ENCODE measurements at places on chromosomes 13 and 19.

GRCh38 chr13:39859898-39860297 lies 204.4 kb downstream of the COG6 start:
- DNase-seq, result no peak

DNA sequence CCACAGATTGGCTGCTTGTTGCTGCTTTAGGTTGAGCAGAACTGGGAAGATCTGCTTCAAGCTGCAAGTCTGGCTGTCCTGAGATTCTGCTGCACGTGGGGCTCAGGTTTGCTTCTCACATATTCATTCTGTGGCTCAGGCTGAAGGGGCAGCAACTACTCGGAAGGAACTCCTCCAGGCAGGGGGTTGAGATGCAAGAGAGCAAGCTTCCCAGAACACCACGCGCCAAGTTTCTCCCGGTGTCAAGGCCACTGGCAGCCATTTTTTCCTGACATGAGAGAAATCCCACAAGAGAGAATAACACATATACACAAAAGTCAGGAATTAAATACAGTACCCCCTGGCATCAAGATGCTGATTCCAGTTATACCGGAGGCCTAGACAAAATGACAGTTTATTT lies 887.6 kb upstream of the SLC10A2 start:
- DNase-seq, result no peak

DNA sequence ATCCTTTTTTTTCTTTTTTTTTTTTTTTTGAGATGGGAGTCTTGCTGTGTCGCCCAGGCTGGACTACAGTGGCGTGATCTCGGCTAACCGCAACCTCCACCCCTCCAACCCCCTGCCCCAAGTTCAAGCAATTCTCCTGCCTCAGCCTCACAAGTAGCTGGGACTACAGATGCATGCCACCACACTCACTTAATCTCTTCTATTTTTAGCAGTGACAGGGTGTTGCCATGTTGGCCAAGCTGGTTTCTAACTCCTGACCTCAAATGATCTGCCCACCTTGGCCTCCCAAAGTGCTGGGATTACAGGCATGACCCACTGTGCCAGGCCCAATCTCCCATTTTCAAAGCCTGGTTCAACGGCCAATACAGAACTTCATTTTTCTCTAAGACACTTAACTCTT lies 9.1 kb downstream of the FOXO1 start:
- no peak for DNase-seq

GRCh38 chr19:5586300-5587070 lies 18.7 kb upstream of the TINCR start:
- no peak for DNase-seq

DNA sequence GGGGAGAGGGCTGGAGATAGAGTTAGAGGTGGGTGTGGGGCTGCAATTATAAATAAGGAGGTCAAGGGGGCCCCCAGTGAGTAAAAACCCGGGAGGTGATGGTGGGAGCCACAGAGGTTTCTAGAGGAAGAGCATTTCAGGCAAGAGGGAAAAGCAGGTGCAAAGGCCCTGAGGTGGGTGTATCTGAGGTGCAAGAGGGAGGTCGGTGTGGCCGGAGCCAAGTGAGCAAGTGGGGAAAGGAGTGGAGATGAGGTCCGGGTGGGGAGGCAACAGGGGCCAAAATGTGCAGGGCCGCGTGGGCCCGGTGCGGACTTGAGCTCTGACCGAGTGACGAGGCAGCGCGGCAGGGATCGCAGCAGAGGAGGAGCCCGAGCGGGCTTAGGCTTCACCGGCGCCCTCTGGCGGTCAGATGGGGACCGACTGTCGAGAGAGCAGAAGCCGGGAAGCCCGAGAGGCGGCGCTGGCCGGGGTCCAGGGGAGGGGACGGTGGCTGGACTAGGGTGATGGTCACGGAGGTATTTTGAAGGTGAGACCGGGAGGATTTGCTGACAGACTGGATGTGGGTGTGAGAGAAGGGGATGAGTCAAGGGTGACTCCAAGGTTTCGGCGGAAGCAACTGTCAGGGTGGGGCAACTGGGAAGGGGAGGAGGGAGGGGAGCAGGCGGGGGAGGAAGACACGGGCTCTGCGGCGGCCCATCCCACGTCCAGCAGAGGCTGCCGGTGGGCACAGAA lies 17.7 kb upstream of the SPACA4 start:
- DNase-seq, result peak; percentile 56

DNA sequence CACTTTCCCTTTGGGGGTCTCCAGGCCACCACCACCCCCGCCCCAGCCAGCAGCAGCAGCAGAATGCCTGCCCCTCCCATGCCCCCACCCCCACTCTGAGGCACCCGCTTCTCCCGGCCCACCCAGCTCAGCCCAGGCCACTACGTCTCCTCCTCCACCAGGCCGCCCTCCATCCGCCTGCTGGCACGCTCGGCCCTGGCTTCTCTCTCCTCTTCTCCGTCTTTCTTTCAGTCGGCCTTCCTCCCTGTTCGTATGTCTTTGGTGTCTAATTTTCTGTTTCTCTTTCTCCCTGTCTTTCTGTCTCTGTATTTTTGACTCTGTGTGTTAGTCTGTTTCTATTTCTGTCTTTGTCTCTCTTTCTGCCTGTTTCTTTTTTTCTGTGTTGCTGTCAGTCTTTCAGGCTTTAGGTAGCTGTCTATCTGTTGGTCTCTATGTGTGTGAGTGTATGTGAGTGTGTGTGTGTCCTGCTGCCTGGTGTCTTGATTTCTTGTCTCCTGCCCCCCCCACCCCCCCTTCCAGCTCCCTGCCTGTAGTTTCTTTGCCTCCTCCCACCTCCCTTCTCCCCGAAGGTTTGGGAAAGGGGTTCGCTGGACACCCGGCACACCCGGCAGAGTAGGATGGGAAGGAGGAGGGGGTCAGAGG lies at the start of gene LGI4:
TSS of gene LGI4 (minus strand) at position 459 of the 642 bp plus-strand sequence. CDS start at position 80, 379 bp downstream.
- DNase-seq, result no peak

DNA sequence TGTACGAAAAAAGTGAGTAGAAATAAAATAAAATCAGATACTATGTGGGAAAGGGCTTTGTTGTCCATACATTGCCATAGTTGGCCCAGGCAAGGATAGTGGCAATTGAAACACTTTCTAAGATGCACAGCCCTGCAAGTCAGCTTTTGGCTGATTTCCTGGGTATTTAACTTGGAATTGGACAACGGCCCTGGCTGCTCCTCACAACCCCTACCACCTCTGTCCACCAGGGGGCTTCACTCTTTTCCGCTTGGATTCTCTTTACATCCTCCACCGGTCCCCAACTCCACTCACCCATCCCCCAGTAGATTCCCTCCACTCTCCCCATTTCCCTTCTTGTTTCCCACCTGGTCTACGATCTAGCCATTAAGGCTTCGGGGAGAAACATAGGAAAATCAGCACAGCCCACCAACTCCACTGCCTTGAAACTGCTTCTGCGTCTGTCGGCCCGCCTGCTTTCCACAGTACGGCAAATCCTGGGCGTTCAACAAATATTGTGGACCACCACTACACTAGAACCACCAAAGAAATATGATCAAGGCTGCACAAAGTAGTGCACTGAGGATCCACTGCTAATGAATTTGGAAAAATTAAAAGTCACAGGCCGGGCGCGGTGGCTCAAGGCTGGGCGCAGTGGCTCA lies 48.6 kb upstream of the GTF3A start:
- DNase-seq, result peak; percentile 49

DNA sequence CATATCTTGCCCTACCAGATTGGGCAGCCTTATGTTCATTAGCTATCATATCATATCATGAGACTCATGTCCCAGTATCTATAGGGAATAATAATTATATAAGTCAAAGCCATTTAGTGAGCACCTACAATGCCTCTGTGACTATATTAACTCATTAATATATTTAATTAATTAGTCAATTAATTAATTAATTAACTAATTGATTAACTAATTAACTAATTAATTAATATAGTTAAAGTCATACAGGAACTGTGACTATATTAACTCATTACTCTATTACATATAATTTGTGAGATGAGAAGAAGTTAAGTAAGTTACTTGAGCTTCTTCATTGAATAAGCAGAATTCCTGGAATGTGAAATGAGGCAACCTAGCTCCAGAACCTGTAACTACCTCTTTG lies 588.3 kb upstream of the SLITRK1 start:
- DNase-seq, result no peak

- no peak for DNase-seq
Measured at GRCh38 chr19:13396250-13397080, 109.8 kb downstream of the CACNA1A start.

DNA sequence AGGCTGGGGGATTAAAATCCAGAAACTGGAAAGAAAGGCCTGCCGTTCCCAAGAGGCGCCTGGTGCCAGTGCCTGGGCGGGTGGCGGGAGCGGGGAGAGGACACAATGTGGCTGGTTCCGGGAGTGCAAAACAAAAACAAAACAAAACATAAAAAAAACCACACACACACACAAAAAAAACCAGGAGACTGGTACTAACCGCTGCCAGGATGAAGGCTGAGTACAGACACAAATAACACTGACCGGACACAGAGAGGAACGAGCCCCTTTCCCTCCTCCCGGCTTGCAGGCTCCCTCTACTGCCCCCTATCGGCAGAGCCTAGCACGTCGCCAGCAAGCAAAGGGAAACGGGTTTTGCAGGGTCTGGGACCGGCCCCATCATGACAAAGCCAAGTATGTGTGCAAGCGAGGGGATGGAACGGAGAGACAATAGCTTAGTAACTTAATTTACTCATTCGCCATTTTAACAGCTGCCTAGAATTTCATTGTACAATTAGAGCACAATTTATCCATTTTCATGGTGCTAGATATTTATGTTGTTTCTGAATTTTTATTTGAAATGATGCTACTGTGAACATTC lies 17.9 kb upstream of the ZDHHC20 start:
- DNase-seq, result peak; percentile 86

DNA sequence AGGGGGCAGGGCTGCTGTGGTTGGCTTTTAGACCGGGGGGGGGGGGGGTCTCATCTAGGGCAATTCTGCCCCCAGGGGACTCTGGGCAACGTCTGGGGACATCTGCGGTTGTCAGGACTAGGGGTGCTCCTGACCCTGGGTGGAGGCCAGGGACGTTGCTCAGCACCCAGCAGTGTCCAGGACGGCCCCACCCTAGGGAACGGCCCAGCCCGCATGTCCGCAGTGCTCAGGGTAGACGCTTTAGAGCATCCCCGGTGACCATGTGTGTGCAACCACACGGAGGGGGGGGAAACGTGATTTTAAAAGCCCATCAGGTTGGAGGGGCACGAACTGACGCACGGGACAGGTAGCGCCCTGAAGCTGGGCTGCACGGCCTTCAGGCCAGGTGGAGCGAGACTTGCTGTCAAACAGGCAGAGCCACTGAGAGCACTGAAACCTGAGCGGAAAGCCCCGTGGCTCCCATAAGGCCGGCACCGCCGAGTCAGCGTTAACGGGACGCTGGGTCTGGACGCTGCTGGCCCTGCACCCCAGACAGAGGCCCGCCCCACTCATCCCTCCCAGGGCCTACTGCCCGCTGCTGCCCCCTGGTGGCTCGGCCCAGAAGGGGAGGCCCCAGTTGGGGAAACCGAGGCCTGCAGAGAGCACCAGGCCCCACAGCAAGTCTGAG lies 8.3 kb downstream of the CACTIN start:
- no peak for DNase-seq

DNA sequence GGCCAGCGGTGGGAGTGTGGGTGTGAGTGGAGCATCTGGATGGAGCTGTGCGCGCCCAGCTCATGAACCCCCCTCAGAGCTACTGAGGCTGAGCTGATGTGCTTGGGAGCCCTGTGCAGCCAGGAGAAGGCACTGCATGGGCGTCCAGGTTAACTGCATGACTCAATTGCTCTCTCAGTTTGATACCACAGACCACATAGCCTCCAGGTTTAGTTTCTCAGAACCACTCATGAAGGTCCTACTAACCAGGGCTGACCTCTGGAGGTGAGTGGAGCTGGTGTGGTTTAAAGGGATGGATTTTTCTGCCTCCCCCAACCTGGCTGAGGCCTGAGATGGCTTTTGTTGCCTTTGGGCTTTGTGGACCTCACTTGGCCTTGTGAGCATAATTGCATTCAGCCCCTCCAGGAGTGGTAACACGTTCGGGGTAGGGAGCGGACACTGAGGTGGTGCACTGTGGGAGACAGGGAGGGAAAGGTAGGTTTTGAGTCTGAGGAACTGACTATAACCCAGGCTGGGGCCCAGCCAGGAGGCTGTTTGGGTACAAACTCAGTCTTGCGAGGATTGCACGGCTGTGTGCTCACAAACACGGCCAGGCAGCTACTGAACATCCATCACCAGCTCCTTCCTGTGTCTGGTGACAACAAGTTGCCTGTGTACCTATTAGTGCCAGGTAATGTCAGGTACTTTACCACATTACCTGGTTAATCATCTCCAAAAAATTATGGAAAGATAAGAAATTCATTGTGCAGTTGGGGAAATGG lies 97.5 kb downstream of the RGCC start:
- DNase-seq, result no peak

DNA sequence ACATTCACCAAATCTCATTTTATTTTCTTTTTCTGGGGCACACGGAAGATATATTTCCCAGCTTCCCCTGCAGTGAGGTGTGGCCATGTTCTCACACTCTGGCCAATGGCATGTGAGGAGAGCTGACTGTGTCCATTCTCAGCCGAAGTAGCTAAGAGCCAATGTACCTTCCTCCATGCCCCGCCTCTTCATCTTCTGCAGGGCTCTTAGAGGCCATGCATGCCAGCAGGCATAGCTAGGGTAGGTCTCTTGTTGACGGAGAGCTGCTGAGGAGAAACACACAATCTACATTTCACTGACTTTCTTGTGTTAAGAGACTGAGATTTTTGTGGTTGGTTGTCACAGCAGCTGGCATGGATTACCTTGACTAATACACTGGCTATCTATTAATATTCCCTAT lies 9.8 kb upstream of the MICU2 start:
- no peak for DNase-seq

DNA sequence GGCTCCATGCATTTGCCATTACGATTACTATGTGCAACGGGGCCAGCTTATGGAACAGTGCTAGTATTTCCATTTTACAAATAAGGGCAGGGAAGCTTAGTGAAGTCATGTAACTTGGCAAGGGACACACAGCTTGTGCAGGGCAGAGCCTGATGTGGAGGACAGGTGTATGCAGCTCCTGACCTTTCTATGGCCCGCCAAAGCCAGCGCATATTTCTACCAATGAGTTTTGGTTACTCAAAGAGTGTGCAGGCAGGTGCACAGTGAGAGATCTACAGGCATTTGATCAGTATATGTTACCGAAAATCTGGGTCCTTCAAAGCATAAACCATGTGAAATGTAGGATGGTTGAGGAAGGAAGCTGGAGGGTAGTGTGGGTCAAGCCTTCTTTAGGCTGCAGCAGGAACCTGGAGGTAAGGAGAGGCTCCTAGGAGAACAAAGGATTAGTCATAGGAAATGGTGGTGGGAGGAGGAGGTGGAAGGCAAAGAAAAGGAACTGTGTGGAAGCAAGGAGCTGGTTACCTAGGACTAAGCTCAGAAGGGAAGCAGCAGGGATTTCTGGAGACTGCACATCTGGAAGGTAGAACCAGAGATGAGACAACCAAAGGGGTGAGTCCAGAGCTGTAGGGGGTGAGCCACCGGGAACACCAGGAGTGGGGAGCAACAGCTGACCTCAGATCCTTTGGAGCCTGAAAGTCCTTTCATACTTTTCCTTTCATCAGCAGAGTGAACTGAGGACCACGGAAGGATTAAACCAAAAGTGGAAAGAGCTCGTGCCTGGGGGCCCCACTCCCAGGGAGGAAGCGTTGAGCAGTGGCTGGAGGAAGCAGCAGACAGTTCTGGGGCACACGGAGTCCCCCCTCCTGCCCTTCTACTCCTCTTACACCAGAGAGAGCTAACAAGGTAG lies 4.2 kb upstream of the PDX1 start:
- no peak for DNase-seq

- DNase-seq, result no peak
Measured at GRCh38 chr19:10419646-10420443, 493 bp upstream of the PDE4A start.

GRCh38 chr13:109788372-109789111 lies 2.2 kb upstream of the IRS2 start:
- no peak for DNase-seq

GRCh38 chr13:50340551-50341287 lies 325.5 kb downstream of the KCNRG start:
- no peak for DNase-seq

GRCh38 chr13:44359983-44360375 lies 13.6 kb upstream of the SERP2 start:
- no peak for DNase-seq
